ENCODE measurements at places on chromosomes 16 and 17.

DNA sequence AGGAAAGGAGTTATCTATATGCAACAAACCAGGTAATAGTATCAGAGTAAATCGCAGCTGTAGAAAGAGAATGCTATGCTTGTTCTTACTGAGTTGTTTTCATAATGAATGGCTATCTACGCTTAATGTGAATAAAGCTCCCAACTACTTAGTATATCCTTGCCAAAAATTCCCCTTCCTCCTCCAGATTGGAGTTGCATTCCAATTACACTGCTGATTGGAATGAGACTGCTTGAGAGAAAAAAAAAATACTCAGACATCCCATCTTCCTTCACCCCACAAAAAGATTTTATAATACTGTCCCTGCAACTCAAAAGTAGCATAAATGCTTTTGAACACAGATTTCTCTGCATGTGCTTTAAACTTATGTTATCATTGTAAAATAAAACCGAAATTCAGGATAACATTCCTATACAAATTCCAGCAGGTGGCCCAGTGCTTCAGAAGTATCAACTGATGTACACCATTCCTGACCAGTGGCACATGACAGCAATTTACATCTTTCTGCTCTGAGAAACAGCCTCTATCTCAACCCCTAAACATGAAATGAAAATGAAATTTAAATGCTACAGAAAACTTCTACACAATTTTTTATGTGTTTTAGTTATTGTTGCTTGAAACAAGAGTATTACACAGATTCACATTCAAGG, 47.0 kb downstream of the SMURF2 start:
- no peak for DNase-seq

GRCh38 chr17:14149751-14150150, 80.4 kb downstream of the COX10 start:
- no peak for DNase-seq

DNA sequence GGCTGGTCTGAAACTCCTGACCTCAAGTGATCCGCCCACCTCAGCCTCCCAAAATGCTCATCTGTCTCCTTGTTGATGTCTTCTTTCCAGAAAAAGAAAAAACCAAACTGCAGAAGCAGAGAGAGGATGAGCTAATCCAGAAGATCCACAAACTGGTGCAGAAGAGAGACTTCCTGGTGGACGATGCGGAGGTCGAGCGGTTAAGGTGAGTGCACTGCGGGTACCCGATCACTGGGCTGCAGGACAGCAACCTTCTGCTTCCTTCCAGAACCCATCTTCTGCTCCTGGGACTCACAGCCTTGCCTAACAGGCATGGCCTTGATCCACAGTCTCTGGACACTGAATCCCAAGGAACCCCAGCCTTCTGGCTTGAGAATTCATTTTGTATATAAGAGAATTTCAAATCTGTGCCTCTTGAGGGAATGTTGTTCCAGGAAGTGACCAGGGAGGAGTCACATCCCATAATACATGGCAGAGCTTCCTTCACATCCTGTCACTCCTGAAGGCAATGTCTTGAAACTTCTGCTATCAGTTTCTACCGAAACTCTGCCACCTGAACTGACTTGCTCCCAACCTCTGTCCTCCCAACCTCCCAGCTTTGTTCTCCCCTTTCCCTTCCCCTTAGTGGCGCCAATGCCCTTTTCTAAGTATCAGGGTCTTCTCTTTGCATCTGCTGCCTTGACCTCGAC, 61.7 kb downstream of the MARF1 start:
- DNase-seq = no peak

DNA sequence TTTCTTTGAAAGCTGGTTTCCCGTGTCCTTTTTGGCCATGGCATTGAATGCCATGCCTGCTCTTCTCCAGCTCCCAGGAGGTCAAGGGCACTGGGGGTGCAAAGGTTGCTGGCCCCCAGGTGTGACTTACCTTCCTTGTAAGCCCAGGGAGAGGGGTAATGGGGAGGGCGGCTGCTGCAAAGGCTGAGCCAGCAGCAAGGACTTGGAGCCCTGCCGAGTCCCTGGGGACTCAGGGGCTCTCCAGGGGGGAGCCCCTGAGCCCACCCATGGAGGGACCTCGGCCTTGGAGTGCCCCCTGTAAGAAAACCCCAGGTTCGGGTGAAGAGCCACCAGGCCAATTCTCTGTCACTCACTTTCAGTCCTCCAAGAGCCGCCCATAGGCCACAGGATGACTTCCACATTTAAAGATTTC, 5.9 kb upstream of the CCL22 start:
- DNase-seq = no peak

GRCh38 chr16:75401691-75402090, 31.6 kb downstream of the CFDP1 start:
- DNase-seq = no peak

DNA sequence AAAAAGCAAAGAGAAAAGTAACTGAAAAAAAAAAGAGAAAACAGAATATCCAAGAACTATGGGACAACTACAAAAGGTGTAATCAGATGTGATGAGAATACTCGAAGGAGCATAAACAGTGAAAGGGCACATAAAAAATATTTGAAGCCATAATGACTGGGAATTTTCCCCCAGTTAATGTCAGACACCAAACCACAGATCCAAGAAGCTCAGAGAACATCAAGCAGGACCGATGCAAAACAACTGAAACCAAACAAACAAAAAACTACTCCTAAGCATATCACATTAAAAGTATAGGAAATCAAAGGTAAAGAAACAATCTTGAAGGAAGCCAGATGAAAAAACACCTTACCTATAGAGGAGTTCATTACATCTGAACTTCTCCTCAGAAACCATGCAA, 27.6 kb upstream of the IRX5 start:
- DNase-seq = no peak

All from HAP-1 (cell line).